A549 treated with Mapracorat at 1 μM for 4 hours (cell line): ENCODE measurements at places on chromosomes 2 and 18. TPM values are rescaled to one million over a fixed set of nuclear protein-coding genes. Genes with fewer than 3 reads are reported as not detected.

The SLC9A4 gene
- total RNA-seq = not detected in 5 replicates

The SERPINB11 gene
- total RNA-seq = 0.20 TPM in 1 of 5 replicates, not detected in the others

The LIMS4 gene
- total RNA-seq = 0.12 to 0.75 TPM (median 0.57 TPM) in 5 replicates

The COBLL1 gene
- 4.2 to 6.2 TPM (median 5.1 TPM) in 5 replicates for total RNA-seq

The RNF125 gene
- 0.20 to 0.28 TPM (median 0.27 TPM) in 5 replicates for total RNA-seq
